ENCODE measurements at places on chromosomes 7 and 10.

DNA sequence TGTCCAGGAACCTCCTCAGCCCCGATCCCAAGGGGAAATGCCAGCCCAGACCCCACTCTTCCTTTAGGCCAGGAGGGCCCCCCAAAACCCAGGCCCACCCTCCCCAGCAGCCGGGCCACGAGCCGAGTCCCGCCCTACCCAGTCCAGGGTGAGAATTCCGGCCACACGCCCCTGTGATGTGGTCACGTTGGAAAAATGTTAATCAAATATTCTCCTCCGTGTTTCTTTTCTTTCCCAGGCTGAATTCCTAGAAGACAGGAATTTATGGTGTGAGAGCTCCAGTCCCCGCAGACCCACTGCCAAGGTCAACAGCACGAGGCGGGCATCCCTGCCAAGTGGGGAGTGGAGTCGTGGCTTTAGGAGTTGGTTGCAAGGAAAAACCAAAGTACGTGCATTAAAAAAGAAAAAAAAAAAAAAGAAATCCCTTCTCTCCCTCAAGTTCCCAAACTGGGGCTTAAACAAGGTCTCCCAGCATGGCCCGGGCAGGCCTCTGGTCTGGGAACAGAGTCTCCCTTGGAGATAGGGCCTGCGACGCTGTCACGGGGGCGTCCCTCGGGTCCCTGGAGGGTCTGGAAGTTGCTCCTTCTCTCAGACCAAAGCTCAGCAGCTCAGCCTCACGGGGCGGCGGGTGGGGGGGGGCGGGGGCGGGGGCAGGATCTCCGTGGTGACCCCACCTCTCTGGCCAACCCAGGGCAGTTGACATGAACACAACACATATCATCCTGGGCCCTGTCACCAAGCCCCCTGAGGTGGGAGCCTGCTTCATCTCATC lies 28.1 kb upstream of the ELN start:
- no peak for DNase-seq

- DNase-seq = no peak
These were observed 66.6 kb downstream of the SLIT1 start for GRCh38 chr10:97119058-97119745.

GRCh38 chr10:11760151-11760550 lies 18.0 kb downstream of the ECHDC3 start:
- no peak for DNase-seq

DNA sequence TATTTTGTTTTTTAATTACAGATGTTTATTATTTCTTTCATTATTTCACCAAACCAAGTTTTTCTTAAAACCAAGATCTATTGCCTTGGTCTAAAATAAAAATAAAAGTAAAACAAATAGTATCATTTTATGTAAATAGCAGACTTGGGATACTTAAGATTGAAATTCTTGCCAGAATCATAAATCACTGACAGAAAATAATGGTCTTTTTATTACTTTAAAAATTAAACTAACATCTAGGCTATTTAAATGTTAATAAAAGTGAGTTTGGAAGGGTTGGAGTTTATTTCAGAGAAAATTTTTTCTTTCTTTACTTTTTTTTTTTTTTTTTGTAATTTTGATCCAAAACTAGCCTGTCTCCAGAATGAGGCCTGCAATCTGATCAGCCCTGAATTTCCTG lies 568.0 kb upstream of the IGFBP3 start:
- no peak for DNase-seq

- DNase-seq = no peak
These were observed 86.3 kb downstream of the OAT start for GRCh38 chr10:124332426-124332825.

DNA sequence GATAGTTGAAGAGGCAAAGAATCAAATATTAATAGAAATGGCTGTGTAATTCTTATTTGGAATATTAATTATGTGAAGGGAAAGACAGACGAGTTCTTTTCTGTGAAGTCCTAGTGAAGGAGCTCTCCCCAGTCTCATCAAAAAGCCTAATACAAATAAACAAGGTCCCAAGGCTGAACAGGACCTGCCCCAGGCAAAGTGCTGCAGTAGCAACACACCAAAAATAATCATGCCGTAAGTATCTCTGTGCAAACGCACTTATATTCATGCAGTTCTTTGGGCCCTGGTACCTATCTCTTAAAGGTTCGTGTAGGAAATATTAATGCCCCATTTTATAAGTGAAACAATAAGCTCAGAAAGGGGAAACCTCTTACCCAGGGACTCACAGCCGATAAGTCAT lies 12.2 kb upstream of the CHST15 start:
- no peak for DNase-seq

GRCh38 chr10:51567271-51567670 lies 132.1 kb downstream of the CSTF2T start:
- no peak for DNase-seq

DNA sequence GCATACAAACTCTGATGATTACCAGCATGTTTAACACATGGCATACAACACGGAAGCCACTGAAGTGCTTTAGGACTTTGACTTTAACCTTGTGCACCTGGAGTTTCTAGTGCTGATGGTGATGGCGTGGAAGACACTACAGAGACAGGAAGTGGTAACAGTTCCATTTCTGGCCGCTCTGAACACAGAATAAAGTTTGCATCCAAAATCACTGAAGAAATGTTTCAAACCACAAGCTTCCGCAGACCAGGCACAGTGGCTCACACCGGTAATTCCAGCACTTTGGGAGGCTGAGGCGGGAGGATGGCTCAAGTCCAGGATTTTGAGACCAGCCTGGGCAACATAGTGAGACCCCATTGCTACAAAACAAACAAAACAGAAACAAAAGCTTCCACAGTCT lies 40.3 kb upstream of the TNPO3 start:
- peak; percentile 5 for DNase-seq

DNA sequence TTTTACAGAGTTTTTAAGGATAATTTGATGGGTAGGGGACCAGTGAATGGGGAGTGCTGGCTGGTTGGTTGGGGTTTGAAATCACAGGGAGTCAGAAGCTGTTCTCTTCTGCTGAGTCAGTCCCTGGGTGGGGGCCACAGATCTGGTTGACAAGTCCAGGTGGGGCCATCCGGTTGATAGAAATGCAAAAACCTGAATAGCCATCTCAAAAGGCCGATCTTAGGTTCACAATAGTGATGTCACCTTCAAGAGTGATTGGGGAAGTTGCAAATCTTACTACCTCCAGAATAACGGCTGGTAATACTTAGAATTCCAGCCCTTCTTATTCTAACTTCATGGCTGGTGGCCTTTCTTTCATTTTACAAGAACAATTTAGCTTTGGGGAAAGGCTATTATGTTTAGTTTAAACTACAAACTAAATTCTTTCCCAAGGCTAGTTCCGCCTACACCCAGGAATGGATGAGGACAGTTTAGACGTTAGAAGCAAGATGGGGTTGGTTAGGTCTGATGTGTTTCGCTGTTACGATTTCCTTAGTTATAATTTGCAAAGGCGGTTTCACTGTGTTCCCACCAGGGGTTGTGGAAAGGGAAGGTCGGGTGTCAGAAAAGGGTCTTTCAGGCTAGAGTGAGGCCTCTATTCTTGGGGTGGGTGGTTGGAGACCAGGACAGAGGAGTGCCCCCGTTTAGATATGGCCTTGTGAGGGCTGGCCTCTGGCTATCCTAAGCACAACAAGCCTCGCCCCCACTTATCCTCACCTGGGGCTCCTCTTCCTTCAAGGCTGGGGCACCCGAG lies 27.4 kb downstream of the IFT22 start:
- DNase-seq = no peak

- no peak for DNase-seq
These were observed 176.2 kb downstream of the GALNT17 start for GRCh38 chr7:71308096-71308495.

DNA sequence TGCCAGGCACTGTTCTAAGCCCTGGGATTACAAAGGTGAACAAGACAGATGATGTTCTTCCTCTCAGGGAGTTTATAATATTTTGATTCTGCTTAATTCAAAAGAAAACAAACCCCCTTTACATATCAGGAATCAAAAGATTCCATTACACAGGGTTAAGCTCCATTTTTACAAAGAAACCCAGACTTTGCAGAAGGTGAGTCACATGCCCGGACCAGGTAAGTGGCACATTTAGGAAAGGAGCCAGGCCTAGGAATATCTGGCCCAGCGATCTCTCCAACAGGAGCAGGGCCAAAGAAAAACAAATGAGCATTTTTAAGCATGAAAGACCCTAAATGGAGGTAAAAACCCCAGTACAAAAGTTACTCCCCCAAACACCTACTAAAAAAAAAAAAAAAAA lies 1.1 kb downstream of the STN1 start:
- DNase-seq = no peak

DNA sequence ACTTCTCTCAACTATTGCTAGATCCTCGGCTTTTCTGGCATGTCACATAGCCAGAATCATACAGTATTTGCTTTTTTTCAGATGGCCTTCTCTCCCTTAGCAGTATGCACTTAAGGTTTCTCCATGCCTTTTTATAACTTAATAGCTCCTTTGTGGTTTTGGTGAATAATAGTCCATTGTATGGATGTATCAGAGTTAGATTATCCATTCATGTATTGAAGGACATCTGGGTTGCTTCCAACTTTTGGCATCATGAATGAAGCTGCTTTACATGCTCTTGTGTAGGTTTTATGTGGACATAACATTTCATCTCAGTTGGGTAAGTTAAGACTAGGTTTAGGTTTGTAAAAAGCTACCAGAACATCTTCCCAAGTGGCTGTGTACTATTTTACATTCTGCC lies 4.6 kb downstream of the ATP5F1C start:
- DNase-seq = no peak

- no peak for DNase-seq
These were observed 2.5 kb downstream of the VAX1 start for GRCh38 chr10:117135480-117136140.
